ENCODE measurements at places on chromosomes 12 and 14. TPM values are rescaled to one million over a fixed set of nuclear protein-coding genes. Genes with fewer than 3 reads are reported as not detected.

CIDEB gene
- total RNA-seq: 4.2 TPM

DNA sequence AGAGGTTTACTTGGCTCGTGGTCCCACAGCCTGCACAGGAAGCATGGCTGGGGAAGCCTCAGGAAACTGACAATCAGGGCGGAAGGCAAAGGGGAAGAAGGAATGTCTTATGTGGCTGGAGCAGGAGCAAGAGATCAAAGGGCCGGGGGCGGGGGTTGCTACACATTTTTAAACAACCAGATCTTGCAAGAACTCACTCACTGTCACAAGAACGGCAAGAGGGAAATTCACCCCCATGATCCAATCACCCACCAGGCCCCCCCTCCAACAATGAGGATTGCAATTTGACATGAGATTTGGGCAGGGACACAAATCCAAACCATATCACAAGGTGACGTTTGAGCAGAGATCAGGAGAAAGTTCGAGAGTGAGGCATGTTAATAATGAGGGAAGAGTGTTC lies 163.7 kb upstream of the RPH3A start:
- no peak for DNase-seq

DNA sequence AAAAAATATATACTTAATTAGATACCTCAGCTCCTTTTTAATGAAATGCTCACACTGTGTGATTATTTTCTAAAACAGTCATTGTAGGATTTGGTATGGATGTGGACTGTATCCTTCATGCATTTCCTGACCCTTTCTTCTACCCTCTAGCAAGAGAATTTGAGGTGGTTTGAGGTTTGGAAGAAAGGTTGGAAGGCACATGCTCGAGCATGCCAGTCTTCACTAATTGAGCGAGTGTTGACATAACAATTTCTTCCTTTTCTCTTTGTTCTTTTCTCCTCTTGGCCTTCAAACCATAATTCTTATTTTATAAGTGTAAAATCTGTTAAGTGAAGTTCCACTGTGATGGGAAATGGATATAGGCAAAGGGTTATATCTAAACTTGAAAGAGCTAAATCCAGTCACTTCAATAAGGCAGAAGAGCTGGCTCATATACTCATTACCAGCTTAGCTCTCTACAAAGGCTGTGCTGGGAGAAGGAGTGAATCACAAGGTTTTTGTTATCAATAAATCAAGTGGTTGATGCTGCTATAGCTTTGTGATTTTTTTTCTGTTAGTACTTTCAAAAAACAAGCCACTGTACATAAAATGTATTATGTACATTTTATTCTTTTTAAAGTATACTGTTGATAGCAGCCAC lies 16.2 kb upstream of the PTHLH start:
- DNase-seq: no peak

DNA sequence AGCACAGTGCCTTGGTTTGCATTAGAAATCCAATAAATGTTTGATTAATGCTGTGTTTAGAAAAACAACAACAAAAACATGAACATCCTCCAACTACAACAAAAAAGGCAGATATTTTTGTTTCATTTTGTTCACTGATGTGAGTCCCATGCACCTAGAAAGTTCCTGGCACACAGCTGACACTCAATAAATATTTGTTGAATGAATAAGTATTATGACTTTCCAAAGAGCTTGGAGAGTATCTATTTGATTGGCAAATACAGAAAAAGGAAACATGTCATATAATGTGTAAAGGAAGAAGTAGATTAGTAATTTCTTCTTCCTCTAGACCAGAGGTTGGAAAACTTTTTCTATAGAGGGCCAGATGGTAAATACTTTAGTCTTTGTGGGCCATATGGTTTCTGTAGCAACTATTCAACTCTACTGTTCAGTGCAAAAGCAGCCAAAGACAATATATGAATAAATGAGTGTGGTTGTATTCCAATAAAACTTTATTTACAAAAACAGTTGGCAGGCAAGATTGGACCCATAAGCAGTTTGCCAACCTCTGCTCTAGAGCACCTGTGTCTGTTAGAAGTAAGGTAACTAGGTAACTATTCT lies 312.3 kb upstream of the DIO2 start:
- peak; percentile 11 for DNase-seq

DNA sequence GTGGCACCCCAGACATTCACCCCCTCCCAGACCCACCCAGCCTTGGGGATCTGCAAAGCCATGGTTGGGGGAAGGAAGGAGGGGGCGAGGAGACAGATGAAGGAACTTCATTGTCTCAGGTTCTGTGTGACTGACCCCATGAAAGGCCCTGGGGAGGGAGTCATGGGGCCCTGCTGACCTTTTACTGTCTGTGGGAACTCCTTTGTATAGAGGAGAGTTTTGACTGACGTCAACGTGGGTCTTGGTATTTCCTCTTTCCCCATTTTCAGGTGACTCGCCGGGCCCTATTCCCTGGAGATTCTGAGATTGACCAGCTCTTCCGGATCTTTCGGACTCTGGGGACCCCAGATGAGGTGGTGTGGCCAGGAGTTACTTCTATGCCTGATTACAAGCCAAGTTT lies 3.1 kb upstream of the RAB5B start:
- DNase-seq: peak; percentile 41

FLRT2 gene
- 72.3 TPM for total RNA-seq

DNA sequence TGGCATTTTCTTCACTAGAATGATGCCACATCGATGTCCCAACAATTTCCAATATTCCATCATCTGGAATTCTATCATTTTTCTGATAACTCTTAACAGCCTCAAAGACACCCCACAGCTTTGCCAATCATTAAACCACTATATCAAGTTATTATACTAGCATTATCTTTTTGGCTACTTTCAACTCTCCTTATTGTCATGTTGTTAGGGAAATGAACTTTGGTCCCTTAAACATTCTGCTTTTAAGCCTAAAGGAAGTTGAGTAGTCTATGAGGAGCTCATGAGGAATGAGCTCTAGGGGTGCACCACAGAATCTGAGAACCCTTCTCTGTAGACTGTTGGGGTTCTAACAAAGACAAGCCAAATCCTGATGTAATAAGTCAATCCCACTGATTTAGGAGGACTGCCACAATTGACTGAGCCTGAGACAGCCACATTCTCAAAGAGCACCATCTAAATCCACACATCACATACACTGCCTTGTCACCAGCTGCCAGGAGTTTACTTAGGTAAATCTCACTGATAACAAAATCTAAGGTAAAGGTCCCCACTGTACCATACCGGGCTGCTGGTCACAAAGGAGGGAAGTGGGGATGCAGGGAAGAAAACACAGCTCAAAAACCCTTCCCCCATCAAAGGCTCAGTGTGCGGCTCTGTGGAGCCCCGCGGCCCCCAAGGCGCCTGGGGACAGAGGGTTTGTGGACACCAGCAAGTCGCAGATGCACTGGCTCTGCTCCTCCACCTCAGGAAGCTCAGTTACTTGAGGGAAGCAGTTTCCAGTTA lies 58.2 kb downstream of the SETD3 start:
- no peak for DNase-seq

- no peak for DNase-seq
Measured at GRCh38 chr14:36915081-36915480, 253.4 kb downstream of the PAX9 start.

DNA sequence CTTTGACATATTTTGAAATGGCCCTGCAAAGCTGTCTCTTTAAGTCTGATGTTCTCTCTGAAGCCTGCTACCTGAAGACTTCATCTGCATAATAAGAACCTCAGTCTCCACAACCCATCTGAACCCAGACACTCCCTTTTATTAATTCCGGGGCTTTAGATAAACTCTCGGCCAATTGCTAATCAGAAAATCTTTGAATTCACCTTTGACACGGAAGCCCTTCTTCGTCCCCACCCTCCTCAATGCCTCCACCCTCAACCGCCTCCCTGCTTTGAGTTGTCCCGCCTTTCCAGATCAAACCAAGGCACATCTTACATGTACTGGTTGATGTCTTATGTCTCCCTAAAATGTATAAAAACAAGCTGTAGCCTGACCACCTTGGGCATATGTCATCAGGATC lies 17.6 kb downstream of the OR6J1 start:
- no peak for DNase-seq

DNA sequence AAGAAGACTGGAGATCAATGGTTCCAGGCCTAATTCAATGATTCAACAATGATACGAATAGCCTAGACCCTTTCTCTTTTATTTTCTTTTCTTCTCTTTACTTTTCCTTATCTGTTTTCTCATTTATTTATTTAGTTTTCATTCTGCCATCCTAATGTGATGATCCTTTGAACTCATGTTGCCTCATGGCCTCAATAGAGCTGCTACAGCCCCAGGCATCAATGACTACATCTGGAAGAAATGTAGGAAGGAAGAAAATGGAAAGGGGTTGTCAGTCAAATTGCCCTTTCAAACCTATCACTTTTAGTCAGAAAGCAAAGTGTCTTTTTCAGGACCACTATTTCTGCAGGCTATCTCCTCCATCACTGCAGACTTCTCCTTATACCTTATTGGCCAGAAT lies 69.9 kb downstream of the CMKLR1 start:
- DNase-seq: no peak

GRCh38 chr12:125549836-125550235 lies 484.6 kb downstream of the AACS start:
- DNase-seq: no peak

DNA sequence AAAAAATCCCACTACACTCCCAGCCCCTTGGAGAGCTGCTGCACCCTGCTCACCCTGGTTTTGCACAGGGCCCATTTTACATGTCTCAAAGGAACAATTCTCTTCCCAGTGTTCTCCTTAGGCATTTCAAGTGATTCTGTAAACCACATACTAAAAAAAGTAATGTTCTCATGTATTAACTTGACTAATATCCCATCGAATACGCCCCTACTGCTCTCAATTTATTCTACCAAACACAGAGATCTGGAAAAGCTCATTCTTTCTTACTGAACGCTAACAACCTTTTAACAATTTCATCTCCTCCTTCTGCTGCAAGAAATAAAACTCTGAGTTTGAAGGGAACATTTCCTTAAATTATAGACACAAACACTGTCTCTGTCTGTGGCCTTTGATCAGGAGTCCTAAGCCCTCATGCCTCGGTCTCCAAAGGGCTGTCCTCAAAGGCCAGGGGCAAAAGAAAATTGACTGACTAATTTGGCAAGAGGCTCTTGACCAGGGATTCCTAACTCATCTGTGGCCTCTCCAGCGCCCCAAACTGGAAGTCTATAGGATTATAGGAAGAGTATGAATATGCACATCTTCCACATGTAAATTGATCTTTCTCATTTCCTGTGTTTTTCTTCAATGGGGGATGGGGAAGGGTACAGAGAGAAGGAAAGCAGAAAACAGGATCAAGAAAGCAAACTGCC lies 17.1 kb upstream of the TSPAN11 start:
- DNase-seq: peak; percentile 13

GRCh38 chr12:64107776-64108175 lies 114.3 kb downstream of the KICS2 start:
- DNase-seq: no peak

DNA sequence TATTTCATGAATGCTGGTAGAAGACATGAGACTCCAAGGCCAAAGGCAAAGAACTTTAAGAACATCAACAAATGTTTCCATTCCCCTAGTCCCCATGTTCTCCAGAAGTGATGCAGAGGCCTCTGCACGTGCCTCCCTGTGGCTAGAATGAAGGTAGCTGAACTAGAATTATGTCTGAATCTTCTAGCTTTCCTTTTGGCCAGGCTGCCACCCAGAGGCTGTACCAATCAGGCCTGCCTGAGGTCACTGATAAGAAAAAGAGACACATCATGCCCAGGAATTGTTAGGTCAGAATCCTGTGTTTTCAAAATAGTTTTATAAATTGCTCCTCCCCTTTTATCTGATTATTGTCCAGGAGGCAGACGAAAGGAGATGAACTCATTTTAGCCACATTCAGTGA lies 188.0 kb upstream of the SLC16A7 start:
- no peak for DNase-seq

GRCh38 chr12:78085542-78086182 lies 255.0 kb downstream of the NAV3 start:
- peak; percentile 49 for DNase-seq

WNT5B gene
- total RNA-seq: 3.1 TPM

PTPRQ gene
- total RNA-seq: 32.1 TPM

DNA sequence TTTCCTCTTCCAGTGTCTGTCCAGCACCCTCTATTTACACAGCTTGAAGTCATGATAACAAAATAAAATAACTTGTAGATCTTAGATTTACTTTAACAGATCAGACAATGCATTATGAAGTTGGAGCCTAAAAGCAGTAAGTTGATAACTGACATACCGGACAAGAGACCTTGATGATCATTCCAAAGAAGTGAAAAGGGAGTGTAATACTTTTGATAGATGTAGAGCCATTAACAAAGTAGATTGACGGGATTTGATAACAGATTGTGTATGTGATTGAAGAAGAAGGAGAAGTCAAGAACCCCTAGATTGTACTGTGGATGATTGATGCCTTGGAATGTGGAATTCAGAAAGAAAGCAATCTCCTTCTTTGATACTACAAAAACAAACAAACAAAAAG lies 403.8 kb upstream of the MGAT4C start:
- DNase-seq: no peak

DNA sequence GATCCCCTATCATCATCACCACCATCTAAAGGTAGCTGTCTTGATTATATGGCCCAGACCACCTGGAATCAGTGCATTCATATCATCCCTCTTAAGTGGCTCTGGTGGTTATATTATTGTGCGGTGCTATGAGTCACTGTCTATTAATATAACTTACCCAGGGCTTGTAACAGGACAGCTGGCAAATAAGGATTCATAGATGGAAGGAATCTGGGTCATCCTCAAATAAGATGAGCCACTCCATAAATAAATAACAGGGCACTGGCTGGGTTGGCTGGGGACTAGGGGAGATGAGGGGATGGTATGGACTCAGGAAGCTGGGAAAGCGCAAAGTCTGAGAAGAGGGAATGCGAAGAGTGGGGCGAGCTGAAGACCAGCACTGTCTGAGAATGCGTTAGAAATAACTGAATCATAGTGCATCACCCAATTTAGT lies 216.1 kb downstream of the NUAK1 start:
- peak; percentile 38 for DNase-seq

DNA sequence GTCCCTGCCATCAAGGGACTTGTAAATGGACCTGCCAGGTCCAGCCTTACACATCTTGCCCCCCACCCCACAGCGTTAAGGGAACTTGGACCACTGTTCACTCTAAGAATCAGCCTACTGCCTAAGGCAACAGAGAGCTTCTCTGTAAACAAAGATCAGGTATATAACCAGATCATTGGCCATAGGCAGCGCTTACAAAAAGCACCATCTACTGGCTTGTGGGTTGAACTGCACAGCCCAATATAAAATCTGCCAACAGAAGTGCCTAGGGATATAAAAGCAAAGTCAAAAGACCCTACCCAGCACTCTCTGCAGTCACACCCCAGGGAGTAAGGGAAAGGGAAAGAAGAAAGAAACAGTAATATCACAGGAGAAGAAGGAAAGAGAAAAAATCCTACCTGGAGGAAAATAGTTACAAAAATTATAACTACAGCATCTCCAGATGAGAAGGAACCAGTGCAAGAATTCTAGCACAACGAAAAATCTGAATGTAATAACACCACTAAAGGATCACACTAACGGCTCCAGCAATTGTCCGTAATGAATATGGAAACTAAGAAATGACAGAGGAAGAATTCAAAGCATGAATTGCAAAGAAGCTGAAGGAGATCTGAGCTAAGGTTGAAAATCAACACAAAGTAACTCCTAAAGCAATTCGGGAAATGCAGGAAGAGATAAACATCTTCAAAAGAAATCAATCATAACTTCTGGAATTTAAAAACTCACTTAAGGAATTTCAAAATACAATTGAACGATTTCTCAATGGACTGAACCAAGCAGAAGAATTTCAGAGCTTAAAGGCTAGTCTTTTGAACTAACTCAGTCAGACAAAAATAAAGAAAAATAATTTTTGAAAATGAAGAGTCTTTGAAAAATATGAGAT lies 95.2 kb upstream of the PCED1B start:
- peak; percentile 81 for DNase-seq

Data from fibroblast of the aortic adventitia (primary cell).